Tibial nerve (tissue), 4 donors: ENCODE measurements at places on chromosomes 1 and 21. TPM values are rescaled to one million over a fixed set of nuclear protein-coding genes. Genes with fewer than 3 reads are reported as not detected.
A peak's percentile ranks its signal among the peaks of the same experiment; 100 is the strongest.

DNA sequence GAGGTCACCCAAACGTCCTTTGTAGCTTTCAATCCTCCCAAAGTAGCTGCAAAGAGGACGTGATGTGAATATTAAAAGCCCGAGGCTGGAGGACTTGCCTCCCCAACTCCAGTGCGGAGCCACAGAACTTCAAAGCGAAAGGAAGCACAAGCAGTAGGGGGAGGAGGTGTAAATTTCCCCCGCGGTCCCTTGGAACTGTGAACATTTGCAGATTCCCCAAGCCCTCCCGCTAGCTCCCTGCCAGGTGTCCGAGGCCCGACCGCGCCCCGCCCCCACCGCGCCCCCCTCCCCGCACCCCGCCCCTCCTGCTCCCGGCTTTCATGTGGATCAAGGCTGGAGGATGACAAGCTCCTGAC is 41.5 kb upstream of the HAO2 start:
- DNase-seq, result no peak

GRCh38 chr1:84884671-84885389 is 8.2 kb downstream of the LPAR3 start:
- no peak for DNase-seq

GRCh38 chr1:101444381-101444780 is 207.6 kb downstream of the S1PR1 start:
- DNase-seq, result no peak

GRCh38 chr1:244952280-244952933 is 88.1 kb upstream of the HNRNPU start:
- no peak for DNase-seq

- DNase-seq, result no peak
These were observed 4.1 kb downstream of the KIF21B start for GRCh38 chr1:201019321-201019977.

DNA sequence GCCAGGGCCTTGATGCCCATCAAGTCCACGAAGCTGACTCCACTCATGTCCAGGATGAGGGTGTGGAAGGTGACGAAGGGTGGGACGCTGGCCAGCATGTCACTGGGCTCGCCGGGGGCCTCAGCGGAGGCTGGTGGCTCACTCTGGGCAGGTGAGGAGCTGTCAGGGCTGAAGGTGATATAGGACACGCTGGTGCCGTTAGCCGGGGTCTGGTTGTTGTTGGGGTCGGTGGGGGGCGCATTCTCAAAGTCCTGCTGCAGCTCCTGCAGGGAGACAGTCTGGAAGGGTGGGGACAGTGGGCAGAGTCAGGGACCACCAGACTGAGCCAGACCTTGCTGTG is 21.7 kb downstream of the SLC26A9 start:
- DNase-seq, result no peak

- DNase-seq, result no peak
These were observed 966 bp downstream of the TFB2M start for GRCh38 chr1:246564839-246565750.

DNA sequence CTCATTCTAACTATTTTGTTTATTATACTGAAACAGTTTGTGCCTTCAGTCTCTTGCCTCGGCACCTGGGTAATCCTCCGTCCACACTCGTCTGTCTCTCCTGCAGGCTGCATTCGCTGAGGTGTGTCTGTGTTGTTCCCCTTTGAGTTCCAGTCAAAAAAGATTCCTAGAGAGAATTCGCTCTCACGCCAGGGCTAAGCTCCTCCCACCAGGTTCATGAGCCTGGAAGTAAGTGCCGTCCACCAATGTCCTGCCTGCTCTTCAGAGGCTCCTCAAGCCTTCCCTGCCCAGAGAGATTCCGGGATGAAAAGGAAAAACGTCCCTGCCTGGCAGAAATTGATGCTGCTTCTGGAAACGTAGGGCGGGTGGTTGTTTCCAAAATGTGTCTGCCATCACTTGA is 12.9 kb downstream of the KIAA2013 start:
- DNase-seq, result no peak

DNA sequence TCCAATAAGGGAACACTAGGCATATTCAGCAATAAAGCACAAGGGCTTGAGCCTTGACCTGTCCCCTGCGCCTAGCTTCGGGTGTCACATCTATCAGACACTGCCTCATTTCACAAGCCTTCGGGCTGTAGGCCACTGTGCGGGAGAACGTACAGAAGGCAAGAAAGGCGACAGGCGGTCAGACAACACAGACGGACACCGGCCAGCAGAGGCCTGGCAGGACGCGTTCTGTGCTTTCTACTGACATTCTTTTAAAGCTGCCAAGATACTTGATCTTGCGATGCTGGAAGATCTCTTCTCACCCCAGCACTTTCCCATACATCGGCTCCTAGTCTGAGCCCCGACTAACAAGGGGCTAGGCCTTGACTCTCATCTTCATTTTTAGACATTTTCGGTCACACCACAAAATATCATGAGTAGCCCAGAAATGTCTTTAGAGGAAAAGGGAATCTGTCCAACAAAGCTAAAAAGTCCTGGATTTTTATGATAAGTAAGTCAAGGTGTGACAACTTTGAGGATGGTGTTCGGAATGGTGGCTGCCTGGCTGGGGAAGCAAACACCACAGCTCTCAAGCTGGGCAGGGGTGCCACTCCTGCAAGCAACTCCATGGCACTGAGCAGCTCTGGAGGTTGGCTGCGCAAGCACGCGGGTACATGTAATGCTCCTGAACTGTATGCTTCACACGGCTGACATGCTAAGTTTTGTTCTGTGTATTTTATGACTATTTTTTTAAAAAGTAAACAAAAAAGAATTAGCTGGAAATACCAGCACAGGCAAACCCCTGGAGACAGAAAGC is 18.7 kb downstream of the RIPK4 start:
- DNase-seq, result no peak

- no peak for DNase-seq
These were observed 823 bp upstream of the KIF1B start for GRCh38 chr1:10209590-10209904.

DNA sequence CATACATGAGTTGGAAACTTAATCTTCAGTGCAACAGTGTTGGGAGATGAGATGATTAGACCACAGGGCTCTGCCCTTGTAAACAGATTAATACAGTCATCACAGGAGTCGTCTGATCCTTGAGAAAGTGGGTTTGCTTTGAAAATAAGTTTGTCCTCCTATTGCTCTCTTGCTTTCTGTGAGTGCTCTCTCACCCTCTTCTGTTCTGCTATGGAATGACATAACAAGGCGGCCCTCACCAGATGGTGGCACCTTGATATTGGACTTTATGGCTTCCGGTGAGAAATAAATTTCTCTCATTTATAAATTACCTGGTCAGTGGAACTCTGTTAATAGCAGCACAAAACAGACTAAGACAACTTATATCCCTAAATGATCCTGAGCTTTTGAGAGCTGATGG is 353.6 kb downstream of the BRINP3 start:
- no peak for DNase-seq

DNA sequence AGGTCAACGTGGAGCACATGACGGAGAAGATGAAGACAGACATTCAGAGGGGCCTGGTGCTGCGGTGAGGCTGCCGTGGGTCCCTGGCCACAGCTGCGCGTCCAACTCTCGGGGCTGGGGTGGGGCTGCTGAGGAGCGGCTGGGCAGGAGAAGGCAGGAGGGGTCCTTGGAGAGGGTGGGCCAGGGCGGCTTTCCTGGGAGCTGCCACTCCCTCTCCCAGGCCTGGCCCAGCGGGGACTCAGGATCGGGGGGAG is 14.4 kb downstream of the CFAP410 start:
- DNase-seq, result no peak

- DNase-seq, result peak; percentile 77
These were observed 29.0 kb downstream of the TRIM62 start for GRCh38 chr1:33152685-33153432.

DNA sequence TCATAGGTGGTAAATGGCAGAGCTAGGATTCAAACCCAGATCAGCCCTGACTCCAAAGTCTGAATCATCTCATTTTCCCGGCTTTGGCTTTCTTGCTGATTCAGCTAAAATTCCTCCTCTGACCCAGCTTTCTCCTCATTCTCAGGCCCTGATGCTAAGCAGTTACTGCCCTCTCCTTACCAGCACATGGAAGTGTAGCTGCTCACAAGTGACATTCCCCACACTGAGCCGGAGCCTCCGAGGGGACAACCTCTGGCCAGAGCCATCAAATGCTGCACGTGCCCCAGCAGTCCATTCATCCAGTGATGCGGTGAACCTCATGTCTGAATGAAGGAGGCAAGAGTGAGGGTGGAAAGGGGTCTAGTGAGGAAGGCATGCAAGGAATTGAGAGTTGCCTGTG is 11.1 kb downstream of the ITGA10 start:
- no peak for DNase-seq

GRCh38 chr1:38587766-38588165 is 271.8 kb downstream of the RRAGC start:
- DNase-seq, result no peak

DNA sequence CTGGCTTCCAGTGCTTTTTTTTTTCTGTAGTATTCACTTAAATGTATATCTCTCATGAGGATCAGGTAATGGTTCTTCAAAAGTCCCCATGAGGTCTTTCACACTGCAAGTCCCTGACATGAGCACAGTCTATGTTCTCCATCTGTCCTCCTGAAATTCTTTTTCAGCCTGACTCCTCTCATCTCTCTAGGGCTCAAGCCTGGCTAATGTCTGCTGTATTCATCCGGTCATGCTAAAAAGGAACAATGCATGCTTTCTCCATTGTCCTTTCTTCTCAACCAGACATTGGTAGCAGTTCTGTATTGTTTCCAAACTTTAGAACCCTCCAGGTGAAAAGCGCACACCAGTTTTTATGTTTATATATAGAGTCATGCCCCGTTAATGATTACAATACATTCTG is 368.3 kb upstream of the OLFM3 start:
- no peak for DNase-seq

DNA sequence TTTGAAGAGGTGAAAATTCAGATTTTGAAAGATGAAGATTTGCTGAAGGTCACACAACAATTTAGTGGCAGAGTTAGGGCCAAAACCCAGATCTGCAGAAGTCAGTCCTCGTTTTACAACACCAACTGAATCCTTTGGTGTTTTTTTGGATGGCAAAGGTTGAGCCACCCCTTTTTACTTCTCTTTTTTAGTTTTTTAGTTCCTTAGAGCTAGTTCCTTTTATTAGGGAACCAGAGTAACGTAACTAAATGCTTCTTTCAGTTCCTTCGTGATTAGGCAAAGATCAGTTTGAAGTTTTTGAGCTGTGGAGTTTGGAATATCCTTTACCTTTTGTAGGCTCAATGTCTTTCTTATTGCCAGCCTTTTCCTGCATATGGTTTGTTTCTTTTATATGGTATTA is 67.9 kb upstream of the ARID1A start:
- no peak for DNase-seq

GRCh38 chr1:34213956-34214355 is 37.2 kb downstream of the C1orf94 start:
- DNase-seq, result no peak

DNA sequence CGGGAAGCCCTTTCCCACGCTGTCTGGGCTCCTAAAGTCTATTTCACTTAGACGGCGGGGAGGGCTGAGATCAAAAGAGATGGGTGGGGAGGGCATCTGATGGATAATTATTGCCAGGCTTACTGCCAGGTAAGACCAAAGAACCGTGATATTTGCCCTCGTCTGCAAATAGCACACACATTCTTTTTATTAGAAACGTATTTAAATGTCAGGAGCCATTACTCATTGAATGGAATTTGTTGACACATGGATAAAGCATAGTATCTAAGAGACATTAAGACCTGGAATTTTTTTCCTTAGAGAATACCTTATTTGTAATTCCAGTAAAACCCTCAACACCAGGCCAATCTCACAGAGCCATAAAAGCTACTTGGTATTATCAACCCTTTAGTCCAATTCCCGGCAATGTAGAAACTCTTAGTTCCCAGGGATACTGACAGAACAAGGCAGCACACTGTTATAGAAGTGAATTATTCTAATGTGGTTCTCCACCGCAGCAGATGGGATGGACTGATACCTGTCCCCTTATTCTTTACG is 10.6 kb downstream of the URB1 start:
- DNase-seq, result no peak

GRCh38 chr1:22117851-22118250 is 25.0 kb downstream of the WNT4 start:
- DNase-seq, result no peak

GRCh38 chr1:231814521-231814920 is 187.9 kb downstream of the DISC1 start:
- no peak for DNase-seq

DNA sequence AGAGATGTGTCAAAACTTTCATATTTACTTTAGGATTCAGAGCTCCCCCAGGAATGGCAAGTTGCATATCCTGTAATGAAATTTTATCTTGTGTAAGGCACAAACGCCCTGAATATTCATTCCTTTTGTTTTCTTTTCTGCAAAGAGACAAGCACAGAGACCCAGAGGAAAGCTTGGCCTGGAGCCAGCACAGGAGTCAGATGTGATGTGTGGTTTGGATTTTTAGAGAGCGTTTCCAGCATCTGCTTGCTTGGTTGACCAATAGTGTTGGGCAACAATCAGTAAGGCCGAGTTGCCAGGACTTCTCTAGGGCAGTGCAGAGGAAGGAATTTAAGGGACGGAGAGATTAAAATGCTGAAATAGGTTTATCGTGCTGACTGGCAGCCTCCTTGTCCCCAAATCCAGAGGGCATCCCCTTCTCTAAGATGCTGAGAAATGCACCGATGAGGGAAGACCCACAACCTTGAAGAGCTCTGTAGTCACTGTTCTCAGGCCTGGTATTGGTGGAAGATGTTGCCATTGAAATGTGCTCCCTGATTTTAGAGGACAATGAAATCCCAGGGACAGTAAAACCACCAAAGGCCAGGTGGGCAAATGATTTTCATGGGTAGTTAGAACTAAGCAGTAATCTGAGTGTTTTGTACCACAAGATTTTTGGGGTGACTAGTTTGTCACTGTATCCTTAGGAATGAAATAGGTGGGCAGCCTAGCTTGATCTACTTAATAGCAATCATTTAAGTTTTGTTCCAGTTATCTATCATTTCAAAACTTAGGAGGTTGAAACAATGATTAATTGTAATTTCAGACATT is 37.9 kb upstream of the RHOU start:
- DNase-seq, result peak; percentile 91

The CAPN8 gene
- total RNA-seq, result not detected

The LENEP gene
- total RNA-seq, result not detected

The PINK1 gene
- 130 TPM for total RNA-seq

The HS2ST1 gene
- 12.9 TPM for total RNA-seq

The C8A gene
- total RNA-seq, result not detected

The CD84 gene
- total RNA-seq, result 6.6 TPM

The TMEM35B gene
- 63.4 TPM for total RNA-seq

The RGS4 gene
- 1.4 TPM for total RNA-seq

The IL23R gene
- not detected for total RNA-seq

The DNALI1 gene
- 10.3 TPM for total RNA-seq

The TXNIP gene
- total RNA-seq, result 1,913 TPM
